Naive thymus-derived CD8-positive, alpha-beta T cell (primary cell): ENCODE measurements at places on chromosomes 16 and 17. TPM values are rescaled to one million over a fixed set of nuclear protein-coding genes. Genes with fewer than 3 reads are reported as not detected.

The GPR142 gene
- total RNA-seq = not detected

The SPATA22 gene
- total RNA-seq = not detected

The CCT6B gene
- 4.0 TPM for total RNA-seq

The ZNF771 gene
- total RNA-seq = 5.5 TPM

The TMEM235 gene
- total RNA-seq = not detected

The CDK5RAP3 gene
- 352 TPM for total RNA-seq

The NPW gene
- not detected for total RNA-seq

The MBTD1 gene
- total RNA-seq = 39.4 TPM

The NUDT16L1 gene
- 59.3 TPM for total RNA-seq

The CDH13 gene
- not detected for total RNA-seq

The TAT gene
- total RNA-seq = not detected

The SGCA gene
- total RNA-seq = not detected

The CX3CL1 gene
- not detected for total RNA-seq

The CTRL gene
- 10.5 TPM for total RNA-seq

The DPEP3 gene
- 3.1 TPM for total RNA-seq

The STAT3 gene
- 130 TPM for total RNA-seq

The CRK gene
- total RNA-seq = 27.6 TPM

The NRN1L gene
- total RNA-seq = 2.6 TPM

The TBC1D3E gene
- total RNA-seq = not detected

The CACNG3 gene
- total RNA-seq = not detected

The TNP2 gene
- not detected for total RNA-seq

The VWA3A gene
- 0.99 TPM for total RNA-seq

The SLC52A1 gene
- total RNA-seq = 0.25 TPM

The MED31 gene
- total RNA-seq = 23.1 TPM

The CNTNAP4 gene
- not detected for total RNA-seq

The LGALS9B gene
- total RNA-seq = not detected

The PSMB3 gene
- 94.1 TPM for total RNA-seq

The WNT3 gene
- total RNA-seq = not detected

The PPY gene
- total RNA-seq = not detected

The PRAC1 gene
- total RNA-seq = not detected

The PIRT gene
- not detected for total RNA-seq

The FADS6 gene
- total RNA-seq = not detected

The TBC1D3K gene
- total RNA-seq = not detected

The MT4 gene
- total RNA-seq = not detected

The LRRC75A gene
- total RNA-seq = 8.9 TPM

The CD79B gene
- total RNA-seq = 42.8 TPM

The PRAC2 gene
- not detected for total RNA-seq
